ENCODE measurements at places on chromosomes 1 and 21.

- no peak for DNase-seq
These were observed 45.5 kb upstream of the RPL11 start for GRCh38 chr1:23646091-23646490.

DNA sequence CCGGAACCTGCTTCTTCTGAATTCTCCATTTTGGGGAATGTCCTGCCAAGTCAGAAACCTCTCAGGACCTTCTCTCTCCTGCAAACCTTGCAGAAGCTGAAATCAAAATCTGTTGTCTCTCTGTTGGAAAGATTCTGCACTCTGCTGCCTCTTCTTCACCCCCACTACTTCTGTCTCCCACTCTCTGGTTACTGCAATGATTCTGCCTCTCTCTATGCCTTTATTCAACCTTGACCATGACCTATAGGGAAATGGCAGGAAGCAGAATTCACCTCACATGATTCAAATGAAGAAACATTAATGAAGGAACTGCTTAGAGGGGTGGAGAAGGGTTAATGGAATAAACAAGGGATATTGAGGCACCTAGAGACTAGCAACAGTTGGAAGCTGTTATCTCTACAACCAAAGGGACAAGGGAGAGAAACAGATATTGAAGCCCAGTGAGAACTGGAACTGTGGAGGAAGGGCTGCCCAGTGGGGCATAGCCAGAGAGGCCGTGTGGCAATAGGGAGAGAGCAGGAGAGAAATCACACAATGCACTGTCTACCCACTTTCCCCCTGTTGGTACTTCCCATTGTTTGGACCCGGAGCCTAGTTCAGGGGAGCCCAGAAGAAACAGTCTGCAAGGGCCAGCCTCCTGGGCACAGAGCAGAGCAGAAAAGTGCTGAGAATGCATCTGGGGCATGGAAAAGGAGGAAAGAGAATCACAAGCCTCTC is 76.1 kb upstream of the JUN start:
- no peak for DNase-seq

GRCh38 chr21:45541221-45542039 is 810 bp downstream of the SLC19A1 start:
- peak; percentile 25 for DNase-seq

- no peak for DNase-seq
These were observed 22.6 kb downstream of the HLX start for GRCh38 chr1:220901881-220902280.

- DNase-seq, result no peak
These were observed 2.6 kb upstream of the MYOG start for GRCh38 chr1:203088441-203088840.

Measured in stimulated activated CD4-positive, alpha-beta T cell treated with anti-CD3 and anti-CD28 coated beads, TNF-alpha, amount 100 ng/mL, for 1 hour (primary cell).